ENCODE measurements at places on chromosomes 4 and X. TPM values are rescaled to one million over a fixed set of nuclear protein-coding genes. Genes with fewer than 3 reads are reported as not detected.

DNA sequence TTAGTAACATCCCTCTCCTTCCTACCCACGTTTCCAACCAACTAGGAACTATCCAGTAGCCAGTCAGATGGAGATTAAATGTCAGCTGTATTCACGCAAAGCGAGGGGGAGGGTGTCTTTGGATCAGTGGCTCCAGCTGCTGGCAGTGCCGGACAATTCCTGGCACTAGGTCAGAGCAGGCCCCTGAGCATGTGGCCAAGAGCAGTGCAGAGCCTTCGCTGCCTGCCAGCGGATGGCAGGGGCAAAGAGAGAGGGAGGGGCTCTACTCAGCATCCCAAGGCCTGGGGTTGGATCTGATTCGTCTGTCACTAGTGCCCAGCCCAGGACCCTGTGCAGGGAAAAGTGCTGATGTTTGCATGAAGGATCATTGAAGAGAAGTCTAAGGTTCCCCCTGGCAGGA lies 28.7 kb upstream of the JAKMIP1 start:
- DNase-seq = no peak

DNA sequence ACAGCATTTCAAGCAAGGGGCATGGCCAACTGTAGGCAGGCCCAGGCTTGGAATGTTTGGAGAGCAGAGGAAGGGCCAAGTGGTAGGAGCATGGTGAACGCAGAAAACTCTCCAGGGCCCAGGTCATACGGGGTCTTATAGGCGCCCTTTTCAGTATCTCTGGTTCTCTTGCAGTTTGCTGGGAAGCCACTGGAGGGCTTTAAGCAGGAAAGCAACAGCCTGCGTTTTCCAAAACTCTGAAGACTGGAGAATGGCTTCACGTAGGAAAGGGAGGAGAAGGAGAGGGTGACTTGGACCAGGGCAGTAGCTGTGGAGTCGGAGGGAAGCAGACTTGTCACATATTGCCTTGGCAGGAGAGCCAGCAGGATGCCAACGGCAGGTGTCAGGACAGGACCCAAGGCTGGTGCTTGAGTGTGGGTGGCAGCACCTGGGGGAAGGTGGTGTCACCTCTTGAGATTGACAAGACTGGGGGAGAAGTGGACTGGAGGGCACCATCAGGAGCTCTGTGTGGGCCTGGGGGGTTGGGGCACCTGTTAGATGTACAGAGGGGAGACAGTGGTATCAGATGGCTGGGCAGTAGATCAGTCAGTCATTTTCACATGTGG lies 21.9 kb downstream of the TKTL1 start:
- no peak for DNase-seq

DNA sequence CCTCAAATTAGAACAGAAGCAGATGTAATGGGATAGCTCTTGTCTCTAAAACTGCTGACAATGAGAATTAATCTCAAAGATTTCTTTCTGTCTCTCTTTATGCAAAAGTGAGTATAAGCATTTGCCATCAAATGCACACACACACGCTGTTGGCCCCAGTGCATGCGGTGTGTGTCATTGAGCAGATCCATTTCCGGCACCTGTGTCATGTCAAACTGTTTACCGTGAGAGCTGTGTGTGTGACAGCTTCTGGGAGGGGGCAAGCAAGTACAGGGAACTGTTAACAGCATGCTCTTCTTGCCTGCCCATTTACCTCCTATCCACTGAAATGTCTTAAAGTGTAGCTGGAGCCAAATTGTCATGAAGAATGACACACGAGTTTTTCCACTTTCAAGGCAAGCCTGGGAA lies 297.9 kb upstream of the FAT4 start:
- no peak for DNase-seq

DNA sequence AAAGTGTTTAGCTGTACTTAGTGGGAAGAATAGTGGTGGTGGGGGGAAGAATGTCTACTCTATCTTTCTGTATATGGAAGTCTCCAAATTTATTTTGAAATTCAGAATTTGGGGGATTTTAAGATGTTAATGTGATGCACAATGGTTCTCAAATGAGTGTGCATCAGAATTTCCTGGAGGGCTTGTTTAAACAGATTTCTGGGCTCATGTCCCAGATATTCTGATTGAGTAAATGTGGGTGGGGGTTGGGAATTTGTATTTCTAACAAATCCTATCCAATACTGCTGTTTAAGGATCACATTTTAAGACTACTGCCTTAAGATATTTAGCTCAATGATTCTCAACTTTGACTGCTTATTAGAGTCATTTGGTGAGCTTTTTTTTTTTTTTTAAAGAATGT lies 15.1 kb upstream of the INTS6L start:
- no peak for DNase-seq

DNA sequence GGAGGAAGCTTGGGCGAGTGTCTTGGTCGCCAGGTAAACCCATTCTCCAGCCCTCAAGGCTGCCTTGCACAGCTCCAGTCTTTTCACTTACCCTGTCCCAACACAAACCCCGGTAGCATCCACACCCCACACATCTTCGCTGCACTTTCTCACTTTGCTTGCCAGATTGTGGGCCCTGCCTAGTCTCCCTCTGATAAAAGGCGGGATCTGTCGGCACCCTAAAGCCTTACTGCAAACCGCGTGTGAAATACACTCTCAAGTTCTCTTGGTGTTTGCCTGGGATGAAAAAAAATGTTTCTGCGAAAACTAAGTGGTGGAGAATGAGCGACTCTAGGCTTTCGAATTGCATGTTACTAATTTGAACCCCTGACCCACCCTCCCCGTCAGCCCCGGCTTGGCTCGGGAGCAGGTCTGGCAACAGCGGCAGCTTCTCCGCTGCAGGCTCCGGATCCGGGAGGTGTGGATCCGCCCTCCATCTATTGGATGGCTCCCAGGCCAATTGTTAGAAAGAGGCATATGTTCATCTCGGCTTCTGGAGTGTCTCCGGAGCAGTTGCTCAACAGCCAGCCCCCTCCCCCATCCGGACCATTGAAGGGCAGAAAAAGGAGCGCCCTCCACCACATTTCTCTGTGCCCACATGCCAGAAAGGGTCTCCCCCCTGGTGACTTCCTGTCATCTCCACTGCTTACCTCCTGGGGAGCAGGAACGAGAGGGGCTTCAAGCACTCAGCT lies 3.0 kb upstream of the CITED1 start:
- peak; percentile 10 for DNase-seq

GRCh38 chr4:48546336-48546735 lies 56.3 kb downstream of the ZAR1 start:
- no peak for DNase-seq

- peak; percentile 50 for DNase-seq
These were observed at the start of gene KCTD8 for GRCh38 chr4:44448521-44449461. KCTD8 (minus strand) TSS chr4:44448809.

DNA sequence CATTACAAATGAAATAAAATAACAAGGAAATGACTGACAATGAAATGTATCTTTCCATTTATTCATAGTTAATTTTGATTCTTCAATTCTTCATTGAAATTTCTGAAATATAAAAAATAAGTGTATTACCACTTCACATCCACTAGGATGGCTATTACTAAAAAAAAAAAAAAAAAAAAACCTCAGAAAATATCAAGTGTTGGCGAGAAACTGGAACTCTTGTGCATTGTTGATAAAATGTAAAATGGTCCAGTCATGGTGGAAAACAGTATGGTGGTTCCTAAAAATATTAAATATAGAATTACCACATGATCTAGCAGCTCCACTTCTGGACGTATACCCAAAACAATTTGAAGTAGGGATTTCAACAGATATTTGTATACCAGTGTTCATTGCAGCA lies 22.9 kb downstream of the PGAM4 start:
- DNase-seq = no peak

GRCh38 chr4:103425406-103425805 lies 227.3 kb upstream of the CENPE start:
- no peak for DNase-seq

DNA sequence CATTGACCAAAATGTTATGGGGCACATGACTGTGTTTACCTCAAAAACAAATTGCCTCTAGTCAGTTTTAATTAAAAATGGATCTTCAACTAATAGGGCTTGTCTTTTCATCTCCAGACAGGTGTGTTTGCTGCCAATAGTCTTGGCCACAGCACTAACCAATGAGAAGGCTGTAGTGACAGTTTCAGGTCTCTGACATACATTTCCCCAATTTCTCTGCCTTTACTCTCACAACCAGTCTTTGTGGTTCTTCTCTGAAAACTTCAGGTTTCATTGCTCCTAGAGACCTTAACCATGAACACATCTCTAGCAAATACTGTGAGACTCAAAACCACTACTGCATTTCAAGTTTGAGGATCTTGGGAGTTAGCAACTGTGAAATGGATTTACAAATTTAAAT lies 3.5 kb upstream of the EDNRA start:
- DNase-seq = no peak

GRCh38 chr4:30763321-30763727 lies 43.2 kb downstream of the PCDH7 start:
- DNase-seq = no peak

Gene TSPAN7
- total RNA-seq = not detected

Gene IL1RAPL1
- not detected for total RNA-seq

Gene GPRASP1
- total RNA-seq = 0.44 TPM

Gene NDP
- not detected for total RNA-seq

Gene LDB2
- not detected for total RNA-seq

Gene SCLT1
- 24.3 TPM for total RNA-seq

Gene CACNA1F
- total RNA-seq = 0.05 TPM

Gene NEIL3
- total RNA-seq = 13.6 TPM

Measured in activated T-helper 1 cell treated with anti-CD3 and anti-CD28 coated beads, Interleukin-12 subunit alpha, Interleukin-12 subunit beta, Interleukin-2, Interleukin-4 antibody, amounts not matched to agents 30 ng/mL and 10 ng/mL and 1 ng/mL, durations not matched to agents 14 hours and 24 hours and 36 hours (primary cell).